ENCODE measurements at places on chromosomes 2 and 18.

DNA sequence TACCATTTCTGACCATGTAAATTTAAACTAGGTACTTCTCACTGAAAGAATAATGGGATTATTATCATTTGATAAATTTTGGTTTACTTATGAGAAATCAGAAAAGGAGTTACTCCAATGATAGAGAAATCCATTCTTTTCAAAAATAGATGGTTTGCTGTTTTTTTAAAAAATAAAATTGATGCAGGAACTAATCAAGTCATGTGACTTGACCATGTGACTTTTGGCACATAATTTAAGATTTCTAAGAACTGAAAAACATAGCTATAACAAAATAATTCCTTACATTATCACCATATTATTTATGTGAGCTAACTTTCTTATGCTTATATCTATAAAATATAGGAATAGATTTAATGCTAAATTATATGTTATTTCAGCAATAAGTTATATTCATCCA lies 247.1 kb upstream of the FIGN start:
- DNase-seq = no peak

- DNase-seq = no peak
Measured at GRCh38 chr2:233768076-233768475, 8.0 kb downstream of the UGT1A1 start.

GRCh38 chr18:62347089-62347506 lies 22.0 kb downstream of the TNFRSF11A start:
- DNase-seq = no peak

DNA sequence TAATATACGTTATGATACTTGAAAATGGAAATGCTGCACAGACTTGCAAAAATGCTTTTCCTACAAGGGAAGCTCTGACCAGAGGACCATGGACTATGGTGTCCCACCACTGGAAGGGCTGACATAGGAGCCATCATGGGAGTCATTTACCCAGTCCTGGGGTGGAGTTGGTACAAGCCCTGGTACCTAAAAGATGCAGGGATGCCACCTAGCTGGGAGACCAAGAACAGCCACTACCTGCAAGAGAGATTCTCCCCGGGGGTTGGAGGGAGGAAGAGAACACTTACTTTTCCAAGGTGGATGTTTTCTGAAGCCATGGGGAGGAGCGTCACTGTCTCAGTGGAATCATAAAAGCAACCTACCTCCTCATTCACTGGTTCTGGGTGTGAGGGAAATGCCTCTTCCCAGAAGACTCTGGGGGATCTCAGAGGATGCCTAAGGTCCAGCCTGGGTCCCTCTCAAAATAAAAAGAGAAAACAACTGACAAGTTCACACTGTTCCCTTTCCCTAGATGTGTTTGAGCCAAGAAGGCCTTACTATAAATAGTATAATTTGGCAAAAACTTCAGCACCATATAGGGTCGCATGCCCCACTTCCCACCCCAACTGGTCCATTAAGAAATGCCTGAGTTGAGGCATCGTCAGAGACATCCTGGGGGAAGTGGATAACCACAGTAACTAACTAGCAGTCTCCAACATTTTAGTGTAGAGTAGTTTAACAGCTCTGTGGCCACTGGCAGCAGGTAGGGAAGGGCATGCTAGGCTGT lies 39.9 kb downstream of the REEP1 start:
- no peak for DNase-seq

DNA sequence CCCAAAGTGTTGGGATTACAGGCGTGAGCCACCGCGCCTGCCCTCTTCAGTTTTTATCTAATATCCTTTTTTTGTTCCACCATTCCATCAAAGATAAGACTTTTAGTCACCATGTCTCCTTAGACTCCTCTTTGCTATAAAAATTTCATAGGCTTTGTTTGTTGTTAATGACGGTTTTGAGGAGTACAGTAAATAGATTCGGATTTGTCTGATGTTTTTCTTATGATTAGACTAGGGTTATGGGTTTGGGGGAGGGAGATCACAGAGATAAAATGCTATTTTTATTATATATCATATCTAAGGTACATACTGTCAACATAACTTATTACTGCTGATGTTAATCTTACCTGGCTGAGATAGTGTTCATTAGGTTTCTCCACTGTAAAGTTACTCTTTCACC lies 6.2 kb downstream of the IL36B start:
- no peak for DNase-seq

- no peak for DNase-seq
Measured at GRCh38 chr2:154189953-154190352, 318.2 kb downstream of the GALNT13 start.

DNA sequence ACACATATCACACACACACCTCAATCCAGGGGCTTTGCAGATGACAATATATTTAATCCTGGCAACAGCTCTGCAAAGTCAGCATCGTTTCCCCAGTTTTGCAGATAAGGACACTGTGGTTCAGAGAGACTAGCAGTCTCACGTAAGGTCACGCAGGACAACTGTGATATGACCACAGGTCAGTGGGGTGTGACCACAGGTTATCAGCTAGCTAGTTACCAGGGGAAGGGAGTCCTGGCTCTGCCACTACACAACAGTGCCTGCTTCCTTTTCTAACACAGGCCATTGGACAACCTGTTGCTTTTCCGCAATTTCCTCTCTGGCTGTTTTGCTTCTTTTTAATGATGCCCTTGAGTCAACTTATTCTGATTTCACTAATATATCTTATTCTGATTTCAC lies 33.3 kb downstream of the RBMS1 start:
- no peak for DNase-seq

DNA sequence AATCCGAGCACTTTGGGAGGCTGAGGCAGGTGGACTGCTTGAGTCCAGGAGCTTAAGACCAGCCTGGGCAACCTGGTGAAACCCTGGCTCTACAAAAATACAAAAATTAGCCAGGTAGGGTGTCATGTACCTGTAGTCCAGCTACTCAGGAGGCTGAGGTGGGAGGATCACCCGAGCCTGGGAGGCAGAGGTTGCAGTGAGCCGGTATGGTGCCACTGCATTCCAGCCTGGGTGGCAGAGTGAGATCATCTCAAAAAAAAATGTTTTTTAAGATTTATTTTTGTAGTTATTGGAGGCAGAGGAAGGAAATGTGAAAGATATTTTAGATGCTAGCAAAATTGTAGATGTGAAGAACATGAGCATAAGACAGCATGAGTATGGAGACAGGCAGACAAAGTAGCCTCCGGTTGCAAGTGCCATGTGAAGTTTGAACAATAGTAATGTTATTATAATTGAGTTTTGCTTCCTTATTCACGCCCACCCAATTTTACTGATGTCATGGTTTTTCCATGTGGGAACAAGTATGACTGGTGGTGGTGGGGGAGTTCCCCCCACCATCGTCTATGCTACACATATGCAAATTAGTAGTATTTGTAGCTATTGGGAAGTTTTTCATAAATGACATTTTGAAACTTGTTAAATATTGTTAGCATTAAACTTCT lies 18.0 kb downstream of the REL start:
- DNase-seq = no peak
